ENCODE measurements at places on chromosomes 1 and 21.

- DNase-seq, result no peak
Measured at GRCh38 chr1:56295949-56296929, 283.1 kb downstream of the PLPP3 start.

DNA sequence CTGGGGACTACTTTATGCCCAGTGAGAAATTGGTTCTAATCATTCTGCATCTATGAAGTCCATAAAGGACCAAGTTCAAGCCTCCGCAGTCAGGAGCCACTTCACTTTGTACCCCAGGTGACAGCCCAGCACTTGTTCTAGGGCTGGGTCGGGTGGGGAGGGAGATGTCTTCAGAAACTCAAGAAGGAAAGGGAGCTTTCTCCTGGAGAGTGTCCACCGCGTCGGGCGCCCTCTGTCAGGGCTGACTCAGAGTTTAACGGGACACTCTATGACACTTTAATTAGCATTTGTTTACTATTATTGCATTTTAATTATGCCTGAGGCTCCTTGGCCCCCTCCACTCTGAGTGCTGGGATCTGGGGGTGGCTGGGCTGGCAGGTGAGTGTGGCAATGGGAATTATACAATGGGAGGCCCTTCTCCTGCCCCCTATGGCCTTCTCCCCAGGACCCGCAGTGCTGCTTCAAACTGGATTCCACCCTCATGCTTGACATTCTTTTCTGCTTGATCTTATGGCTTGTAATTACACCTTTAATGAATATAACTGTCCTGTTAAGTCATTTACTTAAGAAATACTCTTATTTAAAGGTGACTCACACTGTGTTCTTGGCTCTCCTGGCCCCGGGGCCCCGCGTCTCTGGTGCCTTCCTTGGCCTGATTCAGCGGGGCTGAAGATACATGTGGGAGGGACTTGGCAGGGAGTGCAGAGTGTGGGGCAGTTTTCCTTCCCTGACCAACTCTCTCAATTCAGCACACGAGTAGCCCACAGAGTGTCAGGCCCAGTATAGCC is 136.6 kb downstream of the PLXNA2 start:
- DNase-seq, result no peak

- no peak for DNase-seq
Measured at GRCh38 chr1:164648636-164649035, 89.7 kb downstream of the PBX1 start.

- DNase-seq, result no peak
Measured at GRCh38 chr1:230861489-230861888, 6.8 kb downstream of the C1orf198 start.

GRCh38 chr1:61477301-61477700 is 247.6 kb downstream of the TM2D1 start:
- DNase-seq, result no peak

DNA sequence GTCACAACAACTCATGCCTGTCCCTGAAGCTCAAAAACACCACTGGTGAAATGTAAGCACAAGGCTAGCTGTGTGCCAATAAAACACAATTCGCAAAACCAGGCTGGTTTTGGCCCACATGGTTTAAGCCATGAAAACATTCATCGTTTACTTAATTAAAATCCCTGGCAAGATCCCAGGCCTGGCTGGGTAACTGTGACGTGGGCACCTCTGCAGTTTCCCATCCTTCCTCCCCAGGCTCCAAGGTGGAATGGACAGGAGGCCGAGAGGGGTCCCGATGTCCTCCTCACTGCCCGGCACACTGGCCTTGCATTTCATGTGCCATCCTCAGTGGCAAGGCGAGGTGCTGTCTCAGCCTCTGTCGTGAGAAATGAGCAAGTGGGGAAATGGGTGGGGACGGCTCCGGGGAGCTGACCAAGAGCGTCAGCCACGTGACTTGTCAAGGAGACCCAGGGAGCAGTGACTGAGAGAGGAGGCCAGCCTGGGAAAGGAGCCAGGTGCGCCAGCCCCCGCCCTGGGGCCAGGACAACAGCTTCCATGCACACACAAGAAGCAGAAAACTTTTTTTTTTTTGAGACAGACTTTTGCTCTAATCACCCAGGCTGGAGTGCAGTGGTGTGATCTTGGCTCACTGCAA is 153.1 kb upstream of the RAB4A start:
- DNase-seq, result no peak

DNA sequence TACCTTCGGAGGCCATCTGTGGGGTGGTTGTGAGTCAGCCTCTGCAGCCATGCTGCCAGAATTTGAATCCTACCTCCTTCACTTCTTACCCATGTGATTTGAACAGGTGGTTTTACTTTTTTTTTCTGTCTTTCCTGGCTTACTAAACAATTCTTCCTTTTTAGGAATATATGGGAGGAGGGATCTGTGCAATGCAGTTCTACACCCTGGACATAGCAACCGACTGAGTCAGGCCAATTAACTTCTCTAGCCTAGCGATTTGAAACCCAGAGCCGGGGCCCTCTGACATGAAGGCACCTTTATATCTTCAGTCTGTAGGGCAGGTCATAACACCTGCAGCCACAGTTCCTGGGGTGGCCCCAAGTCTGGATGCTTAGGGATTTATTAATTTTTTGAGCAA is 83.6 kb downstream of the ST6GALNAC3 start:
- no peak for DNase-seq

DNA sequence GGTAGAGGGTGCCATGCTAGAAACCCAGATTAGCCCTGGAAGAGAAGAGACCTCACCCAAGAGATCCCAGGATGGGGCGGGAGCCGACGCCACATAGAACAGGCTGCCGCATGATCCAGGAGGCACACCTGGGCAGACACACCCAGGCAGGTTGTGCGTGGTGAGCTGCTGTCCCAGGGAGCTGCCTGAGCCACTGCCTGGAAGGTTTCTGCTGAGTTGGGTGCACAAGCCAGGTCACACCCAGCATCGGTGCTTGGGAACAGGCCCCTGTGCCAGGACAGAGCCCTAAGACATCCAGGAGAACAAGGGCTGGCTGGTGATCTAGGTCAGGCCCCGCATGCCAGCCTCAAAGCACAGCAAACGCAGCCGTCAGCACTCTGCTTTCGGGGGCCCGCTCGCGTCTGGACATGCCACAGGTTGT is 40.2 kb downstream of the CTNNBIP1 start:
- no peak for DNase-seq

Measured in GM19239 (cell line).